ENCODE measurements at places on chromosomes 6 and 20.

- DNase-seq = no peak
These were observed 222.4 kb downstream of the UNC5CL start for GRCh38 chr6:40816601-40817000.

GRCh38 chr6:100335991-100336390 is 128.7 kb downstream of the SIM1 start:
- no peak for DNase-seq

DNA sequence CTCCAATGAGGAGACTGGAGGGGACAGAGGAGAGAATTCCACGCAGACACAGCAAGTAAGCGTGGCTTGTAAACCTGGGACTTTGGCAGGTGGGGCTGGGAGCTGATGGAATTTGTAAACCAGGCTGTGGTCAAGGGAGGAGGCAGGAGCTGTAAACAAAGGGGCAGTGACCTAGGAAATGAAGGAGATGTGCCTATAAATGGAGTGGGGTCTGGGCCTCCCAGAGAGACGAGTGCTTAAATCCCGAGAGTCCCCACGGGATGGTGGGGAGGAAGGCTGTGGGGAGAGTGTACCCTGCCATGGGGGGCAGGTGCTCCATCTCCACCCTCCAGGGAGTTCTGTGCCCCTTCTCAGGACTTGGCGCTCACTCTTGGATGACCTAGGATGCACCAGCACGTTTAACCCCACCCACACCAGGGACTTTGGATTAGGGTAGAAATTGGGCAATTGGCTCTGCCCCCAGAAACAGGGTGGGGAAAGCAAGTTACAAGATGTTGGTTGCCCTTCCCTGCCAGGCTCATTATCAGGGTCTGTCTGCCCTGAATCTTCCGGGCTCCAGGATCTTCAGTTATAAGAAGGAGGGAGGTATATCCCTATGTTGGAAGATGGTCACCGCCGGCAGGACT is 4.0 kb upstream of the DHX16 start:
- no peak for DNase-seq

DNA sequence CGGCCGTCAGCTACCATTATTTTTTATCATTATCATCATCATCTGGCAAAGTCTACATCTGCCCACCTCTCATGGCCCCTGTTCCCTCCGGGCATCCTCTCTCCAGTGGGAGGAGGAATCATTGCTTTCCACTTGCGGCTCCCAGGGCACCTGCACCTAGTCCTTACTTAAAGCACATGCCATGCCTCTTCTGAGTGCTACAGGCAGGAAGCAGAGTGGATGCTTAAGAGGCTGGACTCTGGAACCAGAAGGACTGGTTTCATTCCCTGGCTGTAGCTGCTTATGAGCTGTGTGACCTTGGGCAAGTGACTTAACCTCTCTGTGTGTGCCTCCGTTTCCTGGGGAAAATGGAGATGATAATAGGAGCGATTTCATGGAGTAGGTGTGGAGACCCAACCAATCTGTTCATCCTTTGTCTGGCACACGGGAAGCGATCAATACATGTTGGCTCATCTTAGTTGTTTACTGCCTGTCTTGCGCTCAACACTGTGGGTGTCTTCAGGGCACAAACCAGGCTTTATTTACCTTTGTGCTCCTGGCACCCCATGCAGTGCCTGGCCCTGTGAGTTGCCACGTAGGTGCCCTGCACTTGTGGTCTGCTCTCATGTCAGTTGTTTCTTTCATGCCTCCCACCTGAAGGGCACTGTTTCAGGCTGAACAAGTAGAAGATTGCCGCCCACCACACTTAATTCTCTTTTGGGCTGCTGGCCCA is 317.0 kb upstream of the SULF2 start:
- DNase-seq = no peak

- DNase-seq = no peak
These were observed at the start of gene PLCB4 for GRCh38 chr20:9068841-9069663. Gene PLCB4, plus strand, starts transcription at chr20:9069087. Its CDS starts 238,728 bp downstream, at chr20:9307815.

DNA sequence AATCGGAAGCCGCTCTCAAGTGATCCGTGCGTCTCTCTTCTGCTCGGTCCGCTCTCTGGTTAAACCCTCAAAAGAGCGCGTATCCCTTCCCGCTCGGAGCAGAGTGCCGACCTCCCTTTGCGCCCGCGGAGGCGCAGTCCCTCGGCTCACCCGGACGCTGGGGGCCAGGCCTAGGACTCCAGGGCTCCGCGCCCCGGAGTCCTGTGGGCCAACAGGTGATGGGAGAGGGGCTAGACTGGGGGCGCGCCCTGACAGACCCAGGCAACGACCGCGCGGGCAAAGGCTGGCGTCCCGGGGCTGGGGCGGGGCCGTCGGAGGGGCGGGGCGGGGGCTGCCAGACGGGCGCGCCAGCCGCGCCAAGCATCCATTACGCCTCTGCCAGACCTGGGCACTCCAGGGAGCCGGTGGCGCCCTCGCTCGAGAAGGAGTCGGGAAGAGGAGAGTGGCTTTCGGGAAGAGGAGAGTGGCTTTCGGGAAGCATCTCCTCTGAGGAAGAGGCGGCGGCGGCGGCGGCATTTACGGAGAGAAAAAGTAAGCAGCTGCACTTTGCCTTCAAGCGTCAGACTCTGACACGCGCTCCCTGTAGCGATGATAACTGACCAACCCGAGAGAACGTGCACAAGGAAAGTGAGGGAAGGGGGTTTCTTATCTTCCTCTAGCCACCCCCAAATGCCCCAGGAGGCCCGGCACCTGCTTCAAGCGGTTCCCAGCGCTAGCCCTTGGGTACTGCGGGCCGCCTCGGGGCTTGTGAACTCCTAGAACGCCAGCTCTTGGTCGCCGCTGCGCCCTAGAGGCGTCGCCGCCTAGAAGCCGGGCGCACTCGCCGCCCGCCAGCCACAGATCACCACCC is 2.6 kb downstream of the EPHA7 start:
- no peak for DNase-seq

DNA sequence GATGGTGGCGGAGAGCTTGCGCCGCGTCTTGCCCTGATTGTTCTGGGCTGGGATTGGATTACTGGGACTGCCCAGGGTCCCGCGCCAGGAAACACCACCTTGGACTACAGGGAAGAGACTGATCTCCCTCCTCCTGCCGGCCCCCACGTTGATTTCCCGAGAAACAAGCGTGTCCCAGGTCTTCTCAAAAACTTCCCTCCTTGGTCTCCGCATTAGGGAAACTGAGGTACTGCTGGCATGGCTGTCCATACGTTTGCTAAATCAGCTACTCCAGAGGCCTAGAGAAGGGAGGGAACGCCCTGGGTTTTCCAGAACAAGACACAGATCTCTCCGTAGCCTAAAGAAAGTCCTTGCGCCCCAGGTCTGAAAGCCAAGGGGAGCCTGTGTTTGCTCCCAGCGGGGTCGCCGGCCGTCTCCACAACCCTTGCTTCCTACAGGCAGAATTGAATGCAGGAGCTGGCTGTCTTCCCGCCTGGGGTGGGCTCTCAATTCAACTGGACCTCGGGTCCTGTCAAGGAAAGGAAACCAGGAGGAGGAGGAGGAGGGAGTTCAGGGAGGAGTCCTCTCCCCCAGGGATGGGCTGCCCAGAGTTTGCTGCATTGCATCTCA is 29.2 kb downstream of the TFAP2A start:
- no peak for DNase-seq

DNA sequence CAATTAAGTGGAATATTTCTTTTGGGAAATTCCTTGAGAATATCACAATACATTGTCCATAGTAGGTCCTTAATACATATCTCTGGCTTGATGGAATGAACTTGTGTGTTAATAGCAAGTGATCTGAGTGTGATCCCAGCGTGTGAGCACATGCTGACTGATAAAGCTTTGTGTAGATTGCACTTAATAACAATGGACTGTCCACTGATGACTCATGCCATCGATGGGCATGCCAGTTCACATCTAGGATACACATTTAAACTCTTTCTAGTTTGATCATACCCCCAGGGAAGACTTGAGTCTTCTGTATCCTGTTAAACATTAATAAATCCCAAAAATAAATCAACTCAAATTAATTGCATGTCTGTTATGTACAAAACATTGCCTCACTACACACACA is 454.3 kb upstream of the SPTLC3 start:
- DNase-seq = no peak

DNA sequence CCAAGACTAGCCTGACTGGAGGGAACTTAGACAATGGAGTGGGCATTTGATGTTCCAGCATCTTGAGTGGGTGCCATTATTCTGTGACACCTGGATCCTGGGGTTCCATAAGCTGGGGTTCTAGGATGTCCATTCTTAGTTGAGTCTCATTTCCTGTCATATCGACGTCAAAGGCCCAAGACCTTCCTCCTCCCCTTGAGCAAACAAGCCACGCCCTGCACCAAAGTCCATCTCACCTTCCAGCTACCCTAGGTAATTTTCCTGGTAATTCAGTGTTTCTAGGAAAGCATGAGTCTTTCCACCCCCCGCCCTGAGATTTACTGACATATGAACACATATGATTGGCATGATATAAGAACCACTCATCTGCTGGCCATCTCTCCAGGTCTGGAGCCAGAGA is at the start of gene TRIM40:
Gene TRIM40, plus strand, starts transcription at position 384 of the 400 bp plus-strand sequence. CDS start 897 bp downstream, outside the sequence.
- no peak for DNase-seq

- no peak for DNase-seq
These were observed 9.1 kb upstream of the BPIFA2 start for GRCh38 chr20:33158637-33159385.

DNA sequence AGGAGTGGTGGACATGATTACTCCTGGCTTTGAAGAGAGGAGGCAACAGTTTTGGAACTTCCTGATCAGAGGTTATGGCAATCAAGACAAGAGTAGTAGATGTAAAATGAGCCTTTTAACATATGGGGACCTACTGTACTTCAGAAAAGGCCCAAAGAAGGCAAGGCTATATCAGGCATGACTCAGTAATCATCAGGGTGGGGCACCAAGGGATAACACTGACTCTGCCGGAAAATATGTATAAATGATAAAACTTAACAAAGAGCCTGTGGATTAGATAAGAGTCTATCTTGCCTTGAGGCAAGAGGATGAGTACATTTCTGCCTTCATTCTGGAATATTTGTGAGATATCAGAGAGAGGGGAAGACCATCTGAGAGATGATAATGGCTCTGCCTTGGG is 1389.9 kb upstream of the MAP3K7 start:
- DNase-seq = no peak

GRCh38 chr6:127518191-127518709 is 885 bp downstream of the MTCL3 start:
- no peak for DNase-seq

DNA sequence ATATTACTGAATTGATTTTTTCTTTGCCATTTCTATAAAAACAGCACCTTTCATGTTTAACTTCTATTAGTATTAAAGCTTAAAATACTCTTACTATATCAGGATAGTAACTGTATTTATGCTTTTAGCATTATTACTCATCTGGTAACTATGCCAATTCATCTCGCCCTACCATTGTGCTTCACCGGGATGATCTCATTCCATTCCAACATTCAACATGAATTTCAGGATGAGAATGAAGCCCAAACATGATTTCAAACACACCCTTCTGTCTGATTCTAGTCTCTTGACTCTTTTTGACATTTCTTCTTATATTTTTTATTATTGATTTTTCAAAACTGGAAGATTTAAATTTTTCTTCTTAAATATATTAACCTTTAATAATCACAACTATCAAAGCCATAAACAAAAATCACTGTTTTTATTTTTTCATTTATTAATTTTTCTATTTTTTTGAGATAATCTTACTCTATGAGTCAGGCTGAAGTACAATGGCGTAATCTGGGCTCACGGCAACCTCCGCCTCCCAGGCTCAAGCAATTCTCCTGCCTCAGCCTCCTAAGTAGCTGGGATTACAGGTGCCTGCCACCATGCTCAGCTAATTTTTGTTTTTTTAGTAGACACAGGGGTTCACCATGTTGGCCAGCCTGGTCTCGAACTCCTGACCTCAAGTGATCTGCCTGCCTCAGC is 46.7 kb downstream of the GJA1 start:
- DNase-seq = no peak

DNA sequence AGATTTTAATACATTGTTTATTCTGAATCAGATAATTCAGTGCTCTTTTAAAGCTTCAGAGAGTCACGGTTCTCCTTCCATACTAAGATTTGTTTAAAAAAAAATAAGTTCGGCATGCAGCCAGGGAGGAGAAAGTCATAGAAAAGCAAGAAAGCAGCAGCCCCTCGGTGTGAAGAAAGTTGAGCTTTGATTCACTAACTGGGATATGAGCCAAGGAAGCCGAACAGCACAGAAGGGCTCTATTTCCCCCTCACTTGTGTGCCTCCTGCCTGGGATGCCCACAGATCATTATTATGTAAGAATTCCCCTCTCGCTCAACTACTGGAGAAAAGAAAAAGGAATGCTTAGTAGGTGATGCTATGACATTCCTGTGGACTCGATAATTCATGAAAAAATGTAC is 69.3 kb upstream of the SYNJ2 start:
- no peak for DNase-seq

DNA sequence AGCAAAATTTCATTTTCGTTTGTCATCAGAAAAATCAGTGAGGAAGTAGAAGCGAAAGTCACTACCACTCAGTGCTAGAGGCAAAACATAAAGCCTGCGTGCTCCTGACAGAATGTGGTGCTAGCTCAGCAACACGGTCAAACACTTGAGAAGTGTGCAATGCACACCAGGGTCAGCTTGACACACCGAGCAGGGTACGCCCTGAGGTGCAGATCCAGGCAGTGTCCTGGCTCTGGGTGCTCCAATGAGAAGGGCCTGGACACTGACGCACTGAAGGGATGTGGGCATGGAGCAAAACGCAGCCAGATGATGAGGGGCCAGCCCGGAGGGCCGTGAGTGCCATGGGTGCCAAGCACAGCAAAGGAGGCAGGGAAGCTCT is 5.9 kb downstream of the RNASET2 start:
- DNase-seq = no peak

- DNase-seq = peak; percentile 62
These were observed 46.0 kb downstream of the DACT2 start for GRCh38 chr6:168273441-168274036.

GRCh38 chr6:1311400-1312202 is at the start of gene FOXQ1:
Gene FOXQ1, plus strand, starts transcription at chr6:1312098. Its CDS starts 607 bp downstream, at chr6:1312705.
- no peak for DNase-seq

- peak; percentile 76 for DNase-seq
These were observed 307 bp downstream of the RANBP9 start for GRCh38 chr6:13711324-13711732.

- DNase-seq = no peak
These were observed 650 bp upstream of the CASP8AP2 start for GRCh38 chr6:89828988-89829471.

- no peak for DNase-seq
These were observed 17.4 kb downstream of the CST7 start for GRCh38 chr20:24966317-24967012.

GRCh38 chr6:136784910-136785746 is 7.1 kb downstream of the MAP3K5 start:
- DNase-seq = no peak

- no peak for DNase-seq
These were observed 10.9 kb downstream of the PYGB start for GRCh38 chr20:25258828-25259227.

DNA sequence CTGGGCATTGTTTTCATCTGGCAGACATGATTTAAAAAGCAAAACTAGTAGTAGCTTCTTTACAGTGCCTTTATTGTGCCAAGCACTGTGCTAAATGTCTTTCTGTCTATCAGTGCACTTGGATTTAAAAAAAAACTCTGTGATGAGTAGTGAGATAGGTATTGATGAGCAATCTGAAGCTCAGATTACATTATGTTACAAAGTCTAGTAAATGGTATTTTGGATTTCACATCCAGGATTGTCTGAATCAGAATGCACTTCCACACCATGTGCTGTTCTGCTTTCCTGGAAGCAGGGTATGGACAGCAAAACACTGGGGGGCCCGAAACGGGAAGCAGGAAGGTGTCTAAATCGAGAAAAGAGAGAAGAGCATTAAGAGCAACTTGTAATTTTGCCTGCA is 103.4 kb upstream of the CCN2 start:
- no peak for DNase-seq

Data from hematopoietic multipotent progenitor cell treated with erythropoietin and hydrocortisone succinate and interleukin-3 and kit ligand, for 17 days (in vitro differentiated cells).